Epithelial cell of alveolus of lung (primary cell): ENCODE measurements at places on chromosomes 12 and 14. TPM values are rescaled to one million over a fixed set of nuclear protein-coding genes. Genes with fewer than 3 reads are reported as not detected.

Gene RNF212B
- total RNA-seq, result not detected in 2 replicates

Gene ADAMTS20
- 0.24 TPM in 1 of 2 replicates, not detected in the other for total RNA-seq

Gene COL2A1
- total RNA-seq, result 0.56 and 1.0 TPM in 2 replicates

Gene SLC5A8
- not detected in 2 replicates for total RNA-seq

Gene DLGAP5
- 18.1 and 29.1 TPM in 2 replicates for total RNA-seq

Gene MYF6
- under 0.01 and 0.80 TPM in 2 replicates for total RNA-seq

Gene KLRG1
- total RNA-seq, result 1.4 and 3.0 TPM in 2 replicates

Gene GPR137C
- total RNA-seq, result 0.52 and 1.7 TPM in 2 replicates

Gene SPTB
- total RNA-seq, result not detected in 2 replicates

Gene PRB2
- total RNA-seq, result not detected in 2 replicates
